Transverse colon (tissue), 4 donors: ENCODE measurements at places on chromosomes 13 and 19. TPM values are rescaled to one million over a fixed set of nuclear protein-coding genes. Genes with fewer than 3 reads are reported as not detected.

DNA sequence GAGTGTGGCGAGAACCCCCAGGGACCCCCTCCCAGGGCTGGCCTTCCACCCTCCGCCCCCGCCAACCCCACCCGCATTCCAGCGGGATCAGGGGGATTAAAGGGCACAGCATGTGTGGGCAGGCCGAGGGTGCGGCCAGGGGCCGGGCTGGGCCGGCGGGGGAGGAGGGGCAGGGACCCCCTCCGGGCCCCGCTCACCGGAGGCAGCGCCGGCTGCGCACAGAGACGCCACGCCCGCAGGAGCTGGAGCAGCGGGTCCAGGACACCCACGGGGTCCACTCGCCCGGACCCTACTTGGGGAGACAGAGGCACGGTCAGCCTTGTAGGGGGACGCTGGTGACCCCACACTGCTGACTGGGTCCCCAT lies 2.4 kb downstream of the ADAMTSL5 start:
- H3K27me3 ChIP-seq, result peaks cover 47% of the 10 kb centered on the region
- no peak overlapping the region for H3K27ac ChIP-seq
- peaks cover 25% of the 10 kb centered on the region for H3K4me1 ChIP-seq

- H3K27me3 ChIP-seq, result no peaks in the 10 kb centered on the region
- H3K36me3 ChIP-seq, result no peaks in the 10 kb centered on the region
Observed at GRCh38 chr13:93280688-93281087, 54.1 kb downstream of the GPC6 start.

DNA sequence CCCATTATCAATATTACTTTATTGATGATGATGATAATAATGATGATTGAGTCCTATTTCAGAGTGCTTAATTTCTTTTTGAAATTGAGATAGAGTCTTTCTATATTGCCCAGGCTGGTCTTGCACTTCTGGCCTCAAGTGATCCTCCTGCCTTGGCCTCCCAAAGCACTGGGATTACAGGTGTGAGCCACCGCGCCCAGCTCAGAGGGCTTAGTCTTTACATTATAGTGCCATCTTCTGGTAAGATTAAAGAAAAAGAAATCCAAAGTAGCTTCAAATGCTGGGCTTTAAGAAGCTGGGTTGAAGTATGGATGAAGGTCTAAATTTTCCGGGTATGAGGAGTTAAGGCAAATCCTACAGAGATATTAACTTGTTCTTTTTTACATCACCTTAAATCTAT lies 3.4 kb upstream of the ZNF333 start:
- H3K27me3 ChIP-seq, result no peaks in the 10 kb centered on the region
- no peak overlapping the region for H3K4me3 ChIP-seq
- no peak overlapping the region for H3K27ac ChIP-seq
- H3K36me3 ChIP-seq, result no peaks in the 10 kb centered on the region

DNA sequence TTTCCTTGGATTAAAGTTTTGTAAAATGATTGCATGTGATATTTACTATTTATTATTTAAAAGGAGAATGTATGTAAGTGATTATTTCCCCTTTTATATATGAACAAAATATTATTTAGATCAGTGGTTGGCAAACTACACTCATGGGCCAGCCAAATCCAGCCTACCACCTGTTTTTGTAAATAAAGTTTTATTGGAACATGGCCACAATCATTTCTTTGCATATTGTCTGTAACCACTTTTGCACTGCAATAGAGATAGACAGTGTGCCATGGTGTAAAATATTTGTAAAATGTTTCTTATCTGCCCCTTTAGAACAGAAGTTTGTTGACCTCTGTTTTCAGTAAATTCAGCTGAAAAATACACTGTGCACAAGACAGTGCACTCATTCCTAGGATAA lies 426.4 kb downstream of the MYO16 start:
- no peaks in the 10 kb centered on the region for H3K27me3 ChIP-seq
- H3K36me3 ChIP-seq, result no peaks in the 10 kb centered on the region
- no peak for DNase-seq

Gene ITGBL1
- total RNA-seq, result 0.48 TPM

Gene KCNK6
- total RNA-seq, result 17.9 TPM

Gene SIGLEC8
- total RNA-seq, result not detected

Gene CACNA1A
- total RNA-seq, result 15.7 TPM

Gene SOHLH2
- total RNA-seq, result 0.27 TPM
